NCI-H1048 (cell line): ENCODE measurements at places on chromosomes 16 and 17.

- DNase-seq = no peak
Observed at GRCh38 chr16:58773870-58774269, 39.8 kb upstream of the GOT2 start.

- no peak for DNase-seq
Observed at GRCh38 chr16:79618041-79618691, 17.6 kb upstream of the MAF start.

- no peak for DNase-seq
Observed at GRCh38 chr17:68598074-68598473, 3.1 kb downstream of the FAM20A start.

DNA sequence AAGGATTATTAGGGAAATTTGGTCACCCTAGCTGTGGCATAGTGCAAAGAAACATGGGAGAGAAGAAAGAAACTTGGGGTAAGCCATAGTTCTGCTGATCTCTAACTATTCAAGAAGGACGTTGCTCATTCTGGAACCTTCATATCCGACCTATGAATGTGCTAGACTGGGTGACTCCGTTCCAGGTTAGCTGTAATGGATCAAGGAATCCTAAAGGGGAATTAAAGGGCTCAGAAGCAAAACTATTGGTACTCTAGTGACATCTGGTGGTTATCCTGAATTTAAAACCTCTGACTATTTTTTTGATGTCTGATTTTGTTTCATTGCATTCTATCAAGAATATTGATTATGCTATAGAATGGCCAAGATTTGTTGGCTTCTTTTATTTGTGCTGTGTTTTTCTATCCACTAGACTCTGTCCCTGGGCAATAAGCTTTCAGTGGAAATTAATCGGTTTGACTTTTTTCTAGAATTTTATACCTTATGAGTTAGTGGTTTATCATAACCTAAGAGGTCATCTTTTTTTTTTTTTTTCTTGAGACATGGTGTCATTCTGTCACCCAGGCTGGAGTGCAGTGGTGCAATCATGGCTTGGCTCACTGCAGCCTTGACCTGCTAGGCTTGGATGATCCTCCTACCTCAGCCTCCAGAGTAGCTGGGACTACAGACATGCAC, 19.5 kb downstream of the PCTP start:
- no peak for DNase-seq

GRCh38 chr17:61331178-61331577, 68.5 kb upstream of the TBX2 start:
- DNase-seq = no peak

DNA sequence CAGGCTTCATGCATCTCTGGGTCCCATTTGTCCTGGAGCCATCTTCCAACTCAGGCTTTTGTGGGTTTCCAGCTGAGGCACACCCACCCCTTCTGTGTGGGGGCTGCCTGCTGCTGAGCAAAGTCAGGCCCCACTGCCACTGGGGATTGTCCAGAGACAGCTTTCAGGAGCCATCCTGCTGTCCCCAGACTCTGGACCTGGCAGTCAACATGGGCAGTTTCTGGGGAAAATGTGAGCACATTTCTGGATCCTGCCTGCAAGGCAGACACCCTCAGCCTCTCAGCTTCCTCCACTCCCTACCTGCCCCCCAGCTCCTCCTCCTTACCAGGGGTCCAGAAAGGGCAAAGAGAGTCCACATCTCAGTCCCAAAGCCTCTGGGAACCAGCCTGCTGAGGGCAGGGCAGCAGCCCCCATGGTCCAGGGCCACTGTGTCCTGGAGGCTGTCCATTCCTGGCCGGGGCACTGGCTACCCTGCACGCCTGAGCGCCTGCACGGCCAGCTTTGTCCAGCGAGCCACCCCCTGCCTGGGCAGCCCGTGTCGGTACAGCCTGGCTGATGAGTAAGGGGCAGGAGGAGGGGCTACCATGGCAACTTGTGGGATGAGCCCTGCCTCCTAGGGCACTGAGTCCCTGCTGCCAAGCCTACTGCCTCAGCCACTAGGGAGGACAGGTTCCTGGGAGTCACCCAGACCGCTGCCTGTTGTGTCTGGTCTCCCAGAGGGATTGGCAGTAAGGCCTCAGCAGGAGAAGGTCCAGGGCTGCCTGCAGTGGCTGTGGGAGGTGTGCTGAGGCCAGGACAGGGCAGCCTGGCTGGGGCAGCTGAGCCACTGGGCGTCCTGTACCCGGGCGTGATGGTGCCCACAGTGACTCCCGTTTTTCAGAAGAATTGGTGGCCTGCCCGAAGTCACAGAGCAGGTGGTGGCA, at the start of gene SLC47A2:
SLC47A2 (minus strand) TSS at position 477 of the 923 bp plus-strand sequence; CDS start at position 448, 29 bp downstream.
- no peak for DNase-seq
